SJCRH30 (cell line): ENCODE measurements at places on chromosomes 6 and 20.

- H3K4me1 ChIP-seq = peaks cover 58% of the 10 kb centered on the region
- no peaks in the 10 kb centered on the region for H3K27me3 ChIP-seq
Observed at GRCh38 chr6:41578217-41579087, 32.3 kb downstream of the FOXP4 start.

GRCh38 chr20:21105429-21106170 lies 558 bp downstream of the LINC00237 start:
- H3K27me3 ChIP-seq = no peaks in the 10 kb centered on the region
- H3K27ac ChIP-seq = no peak overlapping the region
- no peak overlapping the region for H3K4me3 ChIP-seq
- no peak for DNase-seq

GRCh38 chr20:61236713-61237112 lies 15.3 kb upstream of the CDH4 start:
- H3K36me3 ChIP-seq = no peaks in the 10 kb centered on the region
- peaks cover 7% of the 10 kb centered on the region; the same call in 1 of the 2 replicates for H3K27me3 ChIP-seq
- no peaks in the 10 kb centered on the region for H3K4me1 ChIP-seq
- DNase-seq = no peak
- no peak overlapping the region for H3K27ac ChIP-seq
- H3K4me3 ChIP-seq = no peak overlapping the region

DNA sequence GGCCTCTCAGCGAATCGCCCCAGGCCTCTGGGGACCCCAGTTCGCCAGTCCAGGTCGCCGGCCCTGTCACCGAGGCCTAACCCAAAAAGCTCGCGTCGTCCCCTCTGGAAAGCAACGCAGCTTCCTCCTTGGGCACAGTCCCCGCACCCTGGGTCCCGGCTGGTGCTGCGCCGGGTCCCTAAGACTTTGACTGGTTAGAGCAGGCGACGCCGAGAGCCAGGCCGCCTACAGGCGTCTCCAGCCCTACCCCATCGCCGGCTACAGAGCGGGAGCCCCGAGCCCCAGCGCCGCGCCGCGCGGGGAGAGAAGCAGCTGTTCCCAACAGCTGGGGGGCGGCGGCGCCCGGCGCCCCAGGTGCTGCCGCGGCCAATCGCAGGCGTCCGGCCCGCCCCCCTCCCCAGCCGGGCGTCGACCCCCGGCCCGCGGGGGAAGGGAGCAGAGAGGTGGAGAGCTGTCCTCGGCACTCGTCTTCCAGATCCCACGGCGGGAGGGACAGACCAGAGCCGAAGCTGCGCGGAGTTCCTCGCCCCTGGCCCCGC lies 540 bp upstream of the RBM24 start:
- H3K4me1 ChIP-seq = peaks cover 11% of the 10 kb centered on the region; the same call in 1 of the 2 replicates
- peak; percentile 91 for DNase-seq
- H3K4me3 ChIP-seq = peak overlapping the region; percentile 95
- H3K27me3 ChIP-seq = no peaks in the 10 kb centered on the region

DNA sequence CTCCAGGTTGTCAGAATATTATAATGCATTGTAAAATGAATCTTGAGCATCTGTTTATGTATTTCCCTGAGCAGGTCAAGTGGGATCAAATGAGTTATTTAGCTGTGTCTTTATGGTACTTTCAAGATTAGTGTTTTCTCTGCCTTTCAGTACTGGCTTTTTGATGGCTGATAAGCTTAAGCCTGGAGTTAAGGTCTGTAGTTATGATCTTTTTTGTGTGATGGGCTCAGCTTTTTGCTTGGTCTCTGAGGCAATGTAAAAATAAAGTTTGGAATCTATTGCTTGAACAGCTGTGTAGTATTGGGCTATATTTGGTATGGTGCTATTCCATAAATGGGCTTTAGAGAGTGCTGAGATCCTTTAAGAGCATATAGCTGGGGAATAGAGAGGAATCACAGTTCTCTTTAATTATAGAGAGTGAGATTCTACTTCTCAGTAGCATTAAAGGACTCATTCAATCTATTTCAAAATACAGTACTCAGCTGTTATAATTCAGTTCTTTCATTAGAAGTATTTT lies 40.7 kb downstream of the ZNF451 start:
- no peak overlapping the region for H3K27ac ChIP-seq
- no peak for DNase-seq
- H3K4me3 ChIP-seq = no peak overlapping the region
- H3K27me3 ChIP-seq = no peaks in the 10 kb centered on the region
- H3K36me3 ChIP-seq = peaks cover 14% of the 10 kb centered on the region
- H3K4me1 ChIP-seq = no peaks in the 10 kb centered on the region

GRCh38 chr20:54658525-54658924 lies 183.1 kb downstream of the DOK5 start:
- H3K27ac ChIP-seq = no peak overlapping the region
- H3K27me3 ChIP-seq = peaks cover 31% of the 10 kb centered on the region; the same call in 1 of the 2 replicates
- no peaks in the 10 kb centered on the region for H3K4me1 ChIP-seq
- no peak for DNase-seq
- H3K36me3 ChIP-seq = no peaks in the 10 kb centered on the region

DNA sequence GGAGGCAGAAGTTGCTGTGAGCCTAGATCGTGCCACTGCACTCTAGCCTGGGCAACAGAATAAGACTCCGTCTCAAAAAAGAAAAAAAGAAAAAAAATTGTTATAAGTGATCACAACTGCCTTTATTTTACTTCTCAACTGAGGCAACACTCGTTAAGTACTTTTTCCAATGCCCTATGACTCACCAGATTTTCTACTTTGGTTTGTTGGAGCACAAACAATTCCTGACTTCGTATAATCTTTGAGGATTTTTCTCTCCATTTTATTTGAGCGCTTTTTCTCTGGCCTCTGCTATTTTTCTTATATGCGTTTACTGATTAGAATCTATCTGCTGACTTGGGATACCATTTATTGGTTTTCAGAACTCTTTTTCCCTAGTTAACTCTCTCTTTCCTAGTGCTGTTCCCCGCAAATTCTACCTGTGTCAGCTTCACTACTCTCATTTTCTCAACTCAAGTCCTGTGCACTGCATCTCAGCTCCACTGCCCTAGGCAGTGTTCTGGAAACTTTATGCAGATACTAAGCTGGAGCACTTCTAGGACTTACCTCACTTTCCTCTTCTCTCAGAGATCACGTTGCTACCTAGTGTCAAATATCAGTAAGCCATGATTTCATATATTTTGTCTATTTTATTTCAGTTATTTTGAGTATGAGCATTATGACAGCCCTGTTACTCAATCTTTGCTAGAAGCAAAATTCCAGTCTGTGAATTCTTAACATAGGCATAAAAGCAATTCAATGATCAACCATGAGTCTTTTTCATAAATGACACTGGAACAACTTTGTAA lies 1120.1 kb upstream of the CITED2 start:
- H3K27me3 ChIP-seq = no peaks in the 10 kb centered on the region
- H3K4me3 ChIP-seq = no peak overlapping the region
- H3K36me3 ChIP-seq = no peaks in the 10 kb centered on the region
- H3K27ac ChIP-seq = no peak overlapping the region
- no peaks in the 10 kb centered on the region for H3K4me1 ChIP-seq
- no peak for DNase-seq

DNA sequence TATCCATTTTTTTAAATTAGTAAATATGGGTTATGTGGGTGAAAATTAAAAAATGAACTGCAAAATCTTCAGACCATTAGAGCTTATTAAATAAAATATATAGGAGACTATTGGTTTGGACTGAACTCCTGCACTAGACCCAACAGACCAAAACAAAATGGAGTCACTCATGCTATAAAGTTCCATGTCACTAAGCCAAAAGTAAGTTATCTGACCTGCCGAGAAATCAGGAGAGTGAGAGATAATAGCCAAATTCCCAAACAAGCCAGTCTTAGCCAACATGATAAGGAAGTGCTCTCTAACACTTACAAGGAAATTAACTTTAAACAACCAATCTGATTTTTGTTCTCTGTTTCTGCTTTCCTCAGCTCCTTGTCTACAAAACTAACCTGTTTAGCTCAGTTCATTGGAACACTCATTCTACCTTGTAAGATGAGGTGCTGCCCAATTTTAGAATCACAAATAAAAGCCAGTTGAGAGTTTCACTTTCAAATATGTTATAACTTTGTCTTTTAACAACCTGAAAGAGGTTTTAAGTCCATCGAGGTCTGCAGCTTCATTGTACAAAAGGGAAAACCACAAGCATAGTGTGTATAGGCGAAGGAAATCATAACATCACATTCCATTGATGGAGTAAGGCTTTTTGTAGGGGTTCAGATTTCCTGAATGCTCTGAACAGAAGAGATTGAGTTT lies 220.5 kb downstream of the TENT5A start:
- no peaks in the 10 kb centered on the region for H3K36me3 ChIP-seq
- no peaks in the 10 kb centered on the region; the same call in 1 of the 2 replicates for H3K4me1 ChIP-seq
- H3K4me3 ChIP-seq = no peak overlapping the region
- DNase-seq = no peak
- H3K27me3 ChIP-seq = peaks cover 4% of the 10 kb centered on the region; the same call in 1 of the 2 replicates
